ENCODE measurements at places on chromosomes 13 and 19. TPM values are rescaled to one million over a fixed set of nuclear protein-coding genes. Genes with fewer than 3 reads are reported as not detected.

The ZNF682 gene
- 3.7 TPM for polyA plus RNA-seq

The IFI30 gene
- 16.7 TPM for polyA plus RNA-seq

The ZNF433 gene
- 2.2 TPM for polyA plus RNA-seq

The PSENEN gene
- 89.9 TPM for polyA plus RNA-seq

GRCh38 chr13:72653506-72653905, 73.9 kb downstream of the MZT1 start:
- no peak for DNase-seq

DNA sequence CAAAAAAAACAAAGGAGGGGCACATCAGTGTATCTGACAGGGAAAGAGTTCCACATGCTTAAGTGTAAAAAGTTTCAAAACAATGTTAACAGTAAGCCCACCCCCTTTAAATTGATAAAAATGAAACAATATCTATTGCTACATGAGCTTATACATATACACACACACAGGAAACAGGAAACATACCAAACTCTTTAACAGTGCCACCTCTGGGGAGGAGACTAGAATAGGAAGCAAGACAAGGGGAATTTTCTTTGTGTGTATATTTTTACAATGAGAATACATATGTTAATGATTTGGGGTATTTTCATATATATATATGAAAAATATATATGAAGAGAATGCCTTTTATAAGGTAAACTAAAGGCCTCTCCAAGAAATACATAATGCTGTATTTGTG, 44.7 kb downstream of the TPT1 start:
- DNase-seq, result peak; percentile 27

DNA sequence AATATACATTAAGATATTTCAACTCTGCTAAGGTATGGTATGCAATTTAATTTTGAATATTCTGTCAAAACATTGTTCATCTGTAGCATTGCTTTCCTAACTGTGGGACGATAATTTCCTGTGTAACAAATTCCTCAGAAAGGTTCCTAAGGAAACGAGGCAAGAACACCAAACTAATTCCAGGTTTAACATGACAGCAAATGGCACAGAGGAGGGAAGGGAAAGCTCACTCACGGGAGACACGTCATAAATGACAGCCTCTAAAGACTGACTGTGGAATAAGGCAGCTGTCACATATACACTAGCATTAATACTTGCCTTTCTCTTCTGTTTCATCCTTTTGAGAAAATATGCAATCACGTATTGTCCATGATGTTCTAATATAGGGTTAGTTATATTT, 380.6 kb downstream of the LIG4 start:
- DNase-seq, result no peak

DNA sequence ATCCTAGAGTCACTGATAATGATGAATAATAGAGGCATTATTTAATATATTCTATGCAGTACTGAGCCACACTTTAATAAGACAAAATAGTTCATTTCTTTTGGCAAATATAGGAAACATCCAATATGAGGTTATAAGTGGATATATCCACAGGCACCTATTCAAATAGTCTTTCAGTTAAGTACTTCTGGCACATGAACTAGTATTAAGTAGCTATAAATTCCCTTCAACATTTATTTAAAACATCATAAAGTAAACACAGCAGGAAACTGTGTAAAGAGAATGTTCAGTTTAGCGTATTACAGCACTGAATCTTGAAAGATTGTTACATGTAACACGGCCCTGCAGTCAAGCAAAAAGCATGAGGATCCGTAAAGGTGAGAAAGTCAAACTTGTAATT, 463.3 kb upstream of the KLF12 start:
- no peak for DNase-seq

Measured in CD4-positive, alpha-beta memory T cell (primary cell).